Right ventricle myocardium inferior (tissue), 1 donor: ENCODE measurements at places on chromosomes 16 and 17. TPM values are rescaled to one million over a fixed set of nuclear protein-coding genes. Genes with fewer than 3 reads are reported as not detected.

- no peak for DNase-seq
Measured at GRCh38 chr16:84825896-84826557, 6.2 kb downstream of the CRISPLD2 start.

DNA sequence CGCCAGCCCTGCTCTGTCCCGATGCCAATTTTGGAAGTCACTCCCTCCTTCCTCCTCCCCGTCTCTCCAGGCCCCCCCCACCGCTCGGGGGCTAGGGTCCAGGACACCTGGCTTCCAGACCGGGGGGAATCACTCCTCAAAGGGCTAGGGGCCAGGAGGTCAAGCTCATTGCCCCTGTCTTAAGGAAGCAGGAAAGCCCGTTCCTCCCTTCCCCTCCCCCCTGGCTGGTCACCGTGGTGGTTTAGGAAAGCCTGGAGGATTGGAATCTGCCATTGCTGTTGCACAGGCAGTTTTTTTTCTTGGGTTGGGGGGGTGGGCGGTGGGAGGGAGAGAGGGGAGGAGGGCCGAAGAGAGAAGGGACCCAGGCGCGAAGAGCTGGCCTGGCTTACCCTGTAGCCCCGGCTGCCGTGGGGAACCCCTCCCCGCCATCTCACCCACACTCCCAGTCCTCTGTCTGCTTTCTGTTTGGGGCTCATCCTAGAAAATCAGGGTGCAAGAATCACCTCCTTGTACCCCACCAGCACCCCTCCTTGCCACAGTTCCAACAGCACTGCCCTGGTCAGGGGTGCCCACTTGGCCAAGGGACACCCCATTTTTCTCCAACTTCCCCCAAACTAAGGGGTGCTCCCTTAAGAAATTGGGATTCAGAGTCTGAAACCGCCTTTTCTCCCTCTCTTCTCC, 2.9 kb upstream of the BCL6B start:
- peak; percentile 45 for DNase-seq

Gene PPP4C
- total RNA-seq, result 37.8 TPM

Gene C1QTNF8
- total RNA-seq, result 0.19 TPM

- DNase-seq, result peak; percentile 74
Measured at GRCh38 chr16:79437764-79438751, 162.5 kb downstream of the MAF start.

DNA sequence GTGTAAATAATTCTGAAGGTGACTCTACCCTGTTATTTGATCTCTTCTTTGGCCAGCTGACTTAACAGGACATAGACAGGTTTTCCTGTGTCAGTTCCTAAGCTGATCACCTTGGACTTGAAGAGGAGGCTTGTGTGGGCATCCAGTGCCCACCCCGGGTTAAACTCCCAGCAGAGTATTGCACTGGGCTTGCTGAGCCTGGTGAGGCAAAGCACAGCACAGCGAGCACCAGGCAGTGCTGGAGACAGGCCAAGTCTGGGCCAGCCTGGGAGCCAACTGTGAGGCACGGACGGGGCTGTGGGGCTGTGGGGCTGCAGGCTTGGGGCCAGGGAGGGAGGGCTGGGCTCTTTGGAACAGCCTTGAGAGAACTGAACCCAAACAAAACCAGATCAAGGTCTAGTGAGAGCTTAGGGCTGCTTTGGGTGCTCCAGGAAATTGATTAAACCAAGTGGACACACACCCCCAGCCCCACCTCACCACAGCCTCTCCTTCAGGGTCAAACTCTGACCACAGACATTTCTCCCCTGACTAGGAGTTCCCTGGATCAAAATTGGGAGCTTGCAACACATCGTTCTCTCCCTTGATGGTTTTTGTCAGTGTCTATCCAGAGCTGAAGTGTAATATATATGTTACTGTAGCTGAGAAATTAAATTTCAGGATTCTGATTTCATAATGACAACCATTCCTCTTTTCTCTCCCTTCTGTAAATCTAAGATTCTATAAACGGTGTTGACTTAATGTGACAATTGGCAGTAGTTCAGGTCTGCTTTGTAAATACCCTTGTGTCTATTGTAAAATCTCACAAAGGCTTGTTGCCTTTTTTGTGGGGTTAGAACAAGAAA, 5.1 kb downstream of the STH start:
- DNase-seq, result no peak

DNA sequence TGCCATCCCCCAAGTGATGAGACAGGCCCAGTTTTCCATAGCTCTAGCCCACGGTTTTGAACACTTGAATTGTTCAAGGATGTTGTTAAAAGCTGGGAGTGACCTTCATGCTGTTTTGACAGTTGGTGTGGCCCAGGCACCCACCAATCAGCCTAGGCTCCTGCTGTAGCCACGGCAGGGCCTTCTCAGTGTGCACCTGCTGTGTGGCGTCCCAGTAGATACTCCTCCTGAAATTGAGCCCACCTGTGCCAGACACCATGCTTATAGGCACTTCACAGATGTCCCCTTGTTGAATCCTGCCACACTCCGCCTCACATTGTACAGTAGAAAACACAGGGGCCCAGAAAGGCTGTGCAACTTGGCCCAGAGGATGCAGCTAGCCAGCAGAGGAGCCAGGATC, 86.4 kb downstream of the SOCS1 start:
- no peak for DNase-seq

DNA sequence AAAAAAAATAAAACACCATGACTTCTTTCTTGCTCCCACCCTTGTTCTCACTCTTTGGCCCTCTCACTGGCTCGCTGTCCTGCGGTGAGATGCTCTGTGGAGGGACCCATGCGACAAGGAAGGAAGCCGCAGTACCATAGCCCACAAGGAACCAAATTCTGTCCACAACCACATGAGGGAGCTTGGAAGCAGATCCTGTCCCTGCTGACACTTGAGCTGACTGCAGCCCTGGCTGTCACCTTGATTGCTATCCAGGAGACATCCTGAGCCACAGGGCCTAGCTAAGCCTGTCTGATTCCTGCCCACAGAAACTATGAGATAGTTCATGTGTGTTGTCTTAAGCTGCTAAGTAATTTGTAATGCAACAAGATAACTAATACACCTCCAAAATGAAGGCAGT, 4.8 kb upstream of the MT2A start:
- no peak for DNase-seq

DNA sequence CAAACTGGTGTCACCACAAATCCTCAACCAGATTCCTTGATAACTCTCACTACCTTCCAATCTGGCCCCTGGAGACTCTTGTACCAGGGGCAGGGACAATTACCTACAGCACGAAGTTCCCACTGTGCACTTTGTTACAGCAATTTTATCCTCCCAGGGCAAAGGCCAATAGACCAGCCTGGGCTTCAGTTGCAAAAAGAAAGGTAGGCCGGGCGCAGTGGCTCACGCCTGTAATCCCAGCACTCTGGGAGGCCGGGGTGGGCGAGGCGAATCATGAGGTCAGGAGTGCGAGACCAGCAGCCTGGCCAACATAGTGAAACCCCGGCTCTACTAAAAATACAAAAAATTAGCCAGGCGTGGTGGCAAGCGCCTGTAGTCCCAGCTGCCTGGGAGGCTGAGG, 36.9 kb downstream of the USP7 start:
- DNase-seq, result no peak
